ENCODE measurements at places on chromosomes 3 and 15.

DNA sequence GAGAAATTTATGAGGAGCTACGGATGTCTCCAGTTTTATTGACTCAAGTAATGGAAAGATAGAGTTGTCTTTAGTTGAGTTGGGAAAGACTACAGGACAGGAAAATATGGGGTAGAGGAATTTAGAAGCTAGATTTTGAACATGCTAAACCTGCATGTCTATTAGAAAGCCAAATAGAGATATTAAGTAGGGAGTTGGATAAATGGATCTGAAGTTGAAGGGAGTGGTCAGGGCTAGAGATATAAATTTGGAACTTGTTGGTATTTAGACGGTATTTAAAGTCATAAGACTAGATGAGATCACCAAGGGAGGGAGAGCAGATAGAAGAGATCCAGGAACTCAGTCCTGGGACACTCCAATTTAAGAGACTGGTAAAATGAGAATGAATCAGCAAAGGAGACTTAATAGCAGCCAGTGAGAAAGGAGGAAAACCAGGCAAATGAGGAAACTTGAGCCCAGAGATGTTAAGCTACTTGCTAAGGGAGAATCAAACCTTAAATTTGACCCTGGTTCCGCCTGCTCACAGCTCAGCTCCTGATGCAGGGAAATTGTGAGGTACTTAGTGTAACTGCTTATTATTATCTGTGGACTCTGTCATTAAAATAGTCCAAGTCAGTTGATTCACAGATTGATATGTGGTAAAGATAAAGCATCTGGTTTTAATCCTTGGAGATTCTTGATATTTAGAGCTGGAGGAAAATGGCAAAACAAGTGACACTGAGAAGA lies 35.8 kb downstream of the ABI3BP start:
- peak; percentile 54 for DNase-seq

- DNase-seq, result no peak
Measured at GRCh38 chr3:178404961-178405360, 131.3 kb upstream of the KCNMB2 start.

- DNase-seq, result no peak
Measured at GRCh38 chr3:42873221-42873982, 2.3 kb downstream of the CYP8B1 start.

DNA sequence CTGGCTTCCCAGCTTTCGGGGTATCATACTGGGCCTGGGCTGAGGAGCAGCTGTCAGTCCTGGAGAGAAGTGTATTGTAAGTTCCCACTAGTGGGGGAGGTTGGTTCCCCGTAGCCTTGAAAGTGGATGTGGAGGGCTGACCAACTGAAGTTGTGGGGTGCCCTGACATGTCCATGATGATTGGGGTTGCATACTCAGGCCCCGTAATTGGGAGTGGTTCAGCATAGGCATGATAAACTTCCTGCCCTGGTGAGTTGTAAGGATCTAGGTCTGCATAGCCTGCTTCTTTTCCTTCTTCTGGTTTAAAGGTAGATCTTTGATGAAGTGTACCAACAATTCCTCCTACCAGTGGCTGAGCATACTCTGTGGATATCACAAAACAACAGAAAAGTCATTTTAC lies 36.3 kb downstream of the ST3GAL6 start:
- DNase-seq, result no peak

DNA sequence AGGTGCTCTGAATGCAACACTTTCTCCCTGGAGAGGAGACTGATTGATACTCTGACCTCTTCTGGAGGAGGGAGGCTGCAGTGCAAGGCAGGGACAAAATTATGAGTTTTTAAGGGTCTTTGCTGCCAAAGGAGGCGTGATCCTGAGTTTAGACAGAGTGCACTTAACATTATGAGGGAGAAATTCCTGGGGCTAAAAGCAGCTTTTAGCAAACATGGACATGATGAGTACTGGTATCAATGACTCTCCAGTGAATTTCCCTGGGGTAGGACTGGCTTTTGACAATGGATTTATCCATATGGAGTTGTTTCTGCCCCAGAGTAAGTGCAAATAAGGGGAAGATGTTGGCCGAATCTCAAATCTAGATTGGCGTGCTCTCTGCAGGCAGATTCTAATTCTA lies 133.1 kb downstream of the THSD4 start:
- DNase-seq, result no peak

GRCh38 chr3:119324899-119325298 lies 30.7 kb downstream of the ARHGAP31 start:
- DNase-seq, result no peak

- no peak for DNase-seq
Measured at GRCh38 chr15:52486003-52486996, 42.4 kb downstream of the MYO5A start.

- DNase-seq, result no peak
Measured at GRCh38 chr3:165404357-165405027, 208.3 kb upstream of the SLITRK3 start.
